Right renal pelvis (tissue), 4 donors: ENCODE measurements at places on chromosomes 7 and 10. TPM values are rescaled to one million over a fixed set of nuclear protein-coding genes. Genes with fewer than 3 reads are reported as not detected.

DNA sequence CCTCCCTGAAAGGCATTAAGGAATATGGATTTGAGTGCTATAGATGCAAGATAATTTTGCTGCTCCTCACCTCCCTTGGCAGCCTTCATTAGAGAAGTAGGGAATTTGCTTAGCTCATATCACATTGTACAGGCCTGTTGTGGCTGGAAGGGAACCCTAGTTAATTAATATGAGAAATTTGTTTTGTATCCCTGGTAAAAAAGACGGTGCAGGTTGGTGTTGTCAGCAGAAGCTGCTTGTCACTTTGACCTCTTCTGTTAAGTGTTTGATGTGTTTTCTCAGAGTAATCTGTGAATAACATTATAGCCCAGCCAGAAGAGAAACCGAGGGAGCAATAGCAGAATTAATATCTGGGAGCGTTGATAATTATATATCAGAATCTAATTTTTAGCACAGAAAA, 278.4 kb downstream of the LRMDA start:
- DNase-seq = no peak

Gene NKX1-2
- polyA plus RNA-seq = not detected

GRCh38 chr10:86226781-86227201, 139.8 kb downstream of the GRID1 start:
- no peak for DNase-seq

GRCh38 chr7:110507832-110508231, 583.1 kb upstream of the LRRN3 start:
- DNase-seq = no peak

GRCh38 chr7:26159243-26159642, 7.2 kb downstream of the NFE2L3 start:
- DNase-seq = no peak

- no peak for DNase-seq
Observed at GRCh38 chr7:151482883-151483710, 36.6 kb downstream of the RHEB start.

Gene RAB19
- polyA plus RNA-seq = 3.1 TPM

Gene SGCE
- 103 TPM for polyA plus RNA-seq

Gene JCAD
- 31.8 TPM for polyA plus RNA-seq

- DNase-seq = no peak
Observed at GRCh38 chr7:5679048-5679812, 102.2 kb downstream of the RNF216 start.

Gene AKR1E2
- polyA plus RNA-seq = 7.6 TPM

- DNase-seq = no peak
Observed at GRCh38 chr10:87976101-87976743, 112.8 kb downstream of the PTEN start.

- DNase-seq = no peak
Observed at GRCh38 chr10:123888751-123889150, 2.9 kb downstream of the CPXM2 start.

DNA sequence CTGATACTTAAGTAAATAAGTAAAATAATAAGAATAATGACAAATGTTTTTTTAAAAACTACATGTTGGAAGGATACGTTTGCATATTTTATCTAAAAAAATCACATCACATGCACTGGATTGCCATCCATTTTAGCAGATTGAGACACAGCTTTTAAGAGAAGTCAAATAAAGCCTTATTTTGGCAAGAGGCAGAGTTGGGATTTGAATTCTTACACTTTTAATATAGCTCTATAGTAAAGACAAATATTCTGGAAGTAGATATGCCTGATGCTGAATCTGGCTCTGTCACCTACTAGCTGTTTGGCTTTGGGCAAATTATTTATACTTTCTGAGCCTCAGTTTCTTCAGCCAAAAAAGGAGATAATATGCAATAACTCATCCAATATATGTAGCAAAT, 386.4 kb downstream of the ETV1 start:
- no peak for DNase-seq

DNA sequence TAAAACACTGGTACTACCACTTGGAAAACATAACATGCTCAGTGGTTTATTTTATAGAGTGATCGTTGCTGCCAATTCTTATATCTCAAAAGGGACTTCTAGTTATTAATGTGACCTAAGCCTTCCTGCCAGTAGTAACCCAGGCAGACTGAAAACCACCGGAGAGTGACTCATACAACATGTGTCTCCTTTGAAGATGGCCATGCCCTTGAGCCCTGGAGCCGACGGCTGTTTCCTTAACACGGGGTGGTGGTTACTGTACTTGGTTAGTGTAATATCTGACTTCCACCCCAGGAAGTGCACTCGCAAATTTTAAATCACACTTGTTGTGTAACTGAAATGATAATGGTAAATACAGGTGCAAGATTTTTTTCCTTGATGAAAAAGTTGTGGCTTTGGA, 30.5 kb downstream of the JAKMIP3 start:
- DNase-seq = no peak

DNA sequence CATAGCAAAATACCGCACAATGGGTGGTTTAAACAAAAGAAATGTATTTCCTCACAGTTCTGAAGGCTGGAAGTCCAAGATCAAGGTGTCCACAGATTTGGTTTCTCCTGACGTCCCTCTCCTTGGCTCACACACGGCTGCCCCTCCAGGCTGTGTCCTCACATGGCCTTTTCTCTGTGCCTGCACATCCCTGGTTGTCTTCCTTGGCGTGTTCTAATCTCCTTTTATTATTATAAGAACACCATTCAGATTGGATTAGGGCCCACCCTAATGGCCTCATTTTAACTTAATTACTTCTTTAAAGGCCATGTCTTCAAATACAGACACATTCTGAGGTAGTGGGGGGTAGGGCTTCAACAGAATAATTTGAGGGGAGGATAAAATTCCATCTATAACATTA, 87.9 kb downstream of the FZD1 start:
- DNase-seq = no peak

DNA sequence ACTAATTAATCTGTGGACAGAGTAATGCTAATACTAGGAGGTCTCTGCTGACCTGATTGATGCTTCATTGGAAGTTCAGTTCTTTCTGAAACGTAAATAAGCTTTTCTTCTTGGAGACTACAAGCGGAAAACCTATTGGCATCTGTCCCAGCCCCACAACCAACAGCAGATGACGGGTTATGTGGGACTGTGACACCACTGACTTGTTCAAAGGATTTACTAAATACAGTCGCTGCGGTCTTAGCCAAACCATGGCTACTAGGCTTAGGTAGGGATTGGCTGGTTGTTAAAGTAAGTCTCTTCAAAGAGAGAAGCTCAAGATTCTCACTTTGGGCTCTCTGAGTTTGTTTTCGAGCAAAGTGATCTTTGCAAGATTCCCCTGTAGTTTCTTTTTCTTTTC, 68.3 kb downstream of the HYCC1 start:
- no peak for DNase-seq

Gene ADRA2A
- polyA plus RNA-seq = 2.4 TPM

GRCh38 chr10:124482236-124482800, 20.7 kb downstream of the LHPP start:
- no peak for DNase-seq

DNA sequence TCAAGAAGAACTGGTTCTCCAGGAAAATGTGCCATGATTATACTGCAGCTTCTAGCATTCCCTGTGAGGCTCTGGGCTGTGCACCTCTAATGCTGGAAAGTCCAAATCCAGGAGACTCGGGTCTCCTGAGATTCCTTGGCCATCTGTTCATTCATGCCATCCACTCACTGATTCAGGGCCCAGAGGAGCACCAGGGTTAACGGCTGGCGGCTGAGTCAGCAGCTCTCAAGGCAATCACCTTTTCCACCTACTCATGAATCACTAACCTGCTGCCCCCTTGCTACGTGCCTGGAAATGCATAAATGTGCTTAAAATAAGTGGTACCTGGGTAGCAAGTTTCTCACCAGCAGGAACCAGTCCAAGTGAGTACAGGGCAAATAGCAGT, 132.7 kb downstream of the KCNMA1 start:
- no peak for DNase-seq

- DNase-seq = no peak
Observed at GRCh38 chr10:64863836-64864235, 1342.6 kb downstream of the REEP3 start.

Gene SMKR1
- 2.9 TPM for polyA plus RNA-seq

DNA sequence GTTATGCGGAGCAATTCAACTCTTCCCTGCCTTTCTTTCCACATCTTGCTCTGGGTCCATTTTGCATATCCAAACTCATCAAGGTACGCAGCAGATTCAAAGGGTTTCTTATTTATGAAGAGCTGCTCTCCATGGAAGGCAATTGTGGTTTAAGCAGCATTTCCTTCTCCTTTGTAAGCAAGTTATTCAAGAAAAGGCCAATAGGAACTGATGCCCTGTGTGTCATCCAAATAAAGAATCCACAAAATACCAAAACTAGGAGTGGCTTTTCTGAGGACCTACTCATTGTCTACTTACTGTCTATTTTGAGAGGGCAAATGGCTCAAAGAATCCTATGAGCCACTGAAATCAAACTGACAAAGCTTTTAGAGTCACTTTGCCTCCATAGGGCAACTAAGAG, 253.1 kb downstream of the PTEN start:
- DNase-seq = no peak

Gene FXYD4
- polyA plus RNA-seq = not detected

Gene ARHGEF35
- polyA plus RNA-seq = 23.3 TPM

Gene TRDMT1
- polyA plus RNA-seq = 8.6 TPM

GRCh38 chr7:128910569-128910945, at the start of gene KCP:
Gene KCP, minus strand, starts transcription at chr7:128910709. Its CDS starts 33 bp downstream, at chr7:128910676.
- no peak for DNase-seq

Gene SKIDA1
- 11.5 TPM for polyA plus RNA-seq

DNA sequence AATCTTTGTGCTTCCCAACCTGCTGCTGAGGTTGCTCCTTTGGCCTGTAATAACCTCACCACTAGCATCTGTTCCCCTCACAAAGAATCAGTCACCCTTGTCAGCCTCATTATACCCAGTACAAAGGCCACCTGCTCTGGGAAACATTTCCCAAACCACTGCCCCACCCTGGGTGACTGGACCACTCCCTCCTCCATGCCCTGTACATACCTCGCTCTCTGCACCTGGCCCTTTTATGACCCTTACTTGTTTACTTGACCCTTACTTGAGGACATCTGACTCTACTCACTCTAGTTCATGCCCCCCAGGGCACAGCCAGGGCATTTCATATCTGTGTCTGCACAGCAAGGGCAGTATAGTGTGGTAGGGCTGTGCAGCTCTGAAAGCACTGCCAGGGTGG, 21.4 kb upstream of the AOC1 start:
- no peak for DNase-seq

GRCh38 chr7:106552645-106553445, 108.1 kb downstream of the CCDC71L start:
- DNase-seq = no peak

Gene DNAAF5
- polyA plus RNA-seq = 29.6 TPM

Gene MCU
- 45.0 TPM for polyA plus RNA-seq
